ENCODE measurements at places on chromosomes 11 and 22.

GRCh38 chr11:123597859-123598258 lies 56.6 kb downstream of the SCN3B start:
- H3K27me3 ChIP-seq, result no peaks in the 10 kb centered on the region
- H3K36me3 ChIP-seq, result no peaks in the 10 kb centered on the region
- H3K4me3 ChIP-seq, result no peak overlapping the region
- no peak overlapping the region for H3K27ac ChIP-seq
- no peaks in the 10 kb centered on the region for H3K4me1 ChIP-seq
- DNase-seq, result no peak

DNA sequence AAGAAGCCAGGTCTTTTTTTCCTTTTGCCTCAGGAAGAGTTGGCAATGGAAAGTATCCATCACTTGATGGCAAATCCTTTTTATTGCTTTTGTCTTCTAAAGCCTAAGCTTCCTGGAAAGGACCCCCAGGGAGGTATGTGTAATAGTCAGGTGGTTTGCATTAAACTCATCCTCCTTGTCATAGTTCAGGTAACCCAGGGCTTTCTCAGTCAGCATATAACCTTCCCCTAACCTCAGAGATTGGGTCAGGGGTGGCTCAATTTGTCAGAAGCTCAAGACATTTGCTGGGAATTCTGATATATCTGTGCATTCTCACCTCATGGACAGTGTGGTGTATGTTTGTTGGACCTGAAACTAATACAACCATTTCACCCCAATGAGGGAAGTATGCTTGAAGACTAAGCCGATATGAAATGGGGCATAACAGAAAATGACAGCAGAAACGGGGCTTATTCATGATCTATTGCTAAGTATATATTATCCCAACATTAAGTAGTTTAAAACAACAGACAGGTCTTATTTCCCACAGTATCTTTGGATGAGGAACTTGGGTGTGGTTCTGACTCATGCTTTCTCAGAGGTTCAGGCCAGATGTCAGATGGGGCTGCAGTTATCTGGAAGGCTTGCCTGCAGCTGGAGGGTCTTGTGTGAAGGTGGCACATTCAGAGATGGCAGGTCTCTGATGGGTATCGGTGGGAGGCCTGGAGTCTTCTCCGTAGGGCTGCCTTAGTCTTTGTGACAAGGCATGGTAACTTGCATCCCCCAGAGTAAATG lies 135.8 kb upstream of the SPON1 start:
- no peak overlapping the region for H3K27ac ChIP-seq
- no peaks in the 10 kb centered on the region for H3K36me3 ChIP-seq
- peaks cover 13% of the 10 kb centered on the region for H3K27me3 ChIP-seq

DNA sequence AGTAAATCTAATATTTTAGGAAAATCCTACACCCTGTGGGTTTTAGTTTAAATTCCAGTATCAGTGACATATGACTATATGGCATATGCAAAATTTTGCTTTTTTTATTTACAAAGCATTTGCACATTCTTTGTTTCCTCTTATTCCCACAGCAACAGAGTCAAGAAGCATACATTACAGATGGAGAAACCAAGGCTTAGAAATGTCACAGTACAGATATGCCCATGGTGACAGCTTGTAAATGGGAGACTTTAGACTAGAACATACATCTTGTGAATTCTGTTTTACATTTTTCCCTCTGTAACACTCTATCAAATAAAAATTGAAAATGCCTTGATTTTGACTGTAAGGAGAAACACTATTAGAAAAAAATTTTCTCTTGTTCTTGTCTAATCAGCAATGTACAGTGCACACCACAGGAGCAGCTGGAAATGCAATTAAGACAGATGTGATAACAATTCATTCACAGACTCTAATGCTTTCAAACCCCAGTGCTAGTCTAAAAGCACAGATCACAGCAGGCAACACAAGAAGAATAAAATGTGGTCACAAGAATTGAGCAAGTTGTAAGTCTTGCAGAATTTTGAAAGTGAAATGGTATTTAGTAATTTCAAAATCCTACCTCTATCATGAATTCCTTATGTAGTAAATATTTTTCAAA lies 375.9 kb downstream of the LUZP2 start:
- no peaks in the 10 kb centered on the region for H3K4me1 ChIP-seq
- DNase-seq, result no peak
- H3K27ac ChIP-seq, result no peak overlapping the region
- no peaks in the 10 kb centered on the region for H3K27me3 ChIP-seq

- H3K4me1 ChIP-seq, result peaks cover 11% of the 10 kb centered on the region
- no peaks in the 10 kb centered on the region for H3K36me3 ChIP-seq
- no peak for DNase-seq
Measured at GRCh38 chr11:114228435-114229411, 67.5 kb upstream of the NNMT start.

- peak within 1 kb of the TSS; percentile 87 for H3K4me3 ChIP-seq
- H3K27ac ChIP-seq, result peak within 1 kb of the TSS; percentile 96
- no peaks in the 10 kb centered on the region for H3K27me3 ChIP-seq
- H3K36me3 ChIP-seq, result peaks cover 15% of the 10 kb centered on the region
Measured at GRCh38 chr11:10454878-10455631, at the start of gene AMPD3. Gene AMPD3, plus strand, starts transcription at chr11:10455264. Its CDS starts 6,256 bp downstream, at chr11:10461520.

- H3K36me3 ChIP-seq, result no peaks in the 10 kb centered on the region
- H3K27ac ChIP-seq, result peak within 1 kb of the TSS; percentile 60
- H3K4me3 ChIP-seq, result peak within 1 kb of the TSS; percentile 68
- H3K27me3 ChIP-seq, result no peaks in the 10 kb centered on the region
- H3K4me1 ChIP-seq, result peaks cover 21% of the 10 kb centered on the region
Measured at GRCh38 chr22:16824716-16825687, at the start of gene XKR3. Gene XKR3, minus strand, starts transcription at chr22:16825411. Its CDS starts 17,338 bp downstream, at chr22:16808073.

GRCh38 chr22:44445307-44445680 lies 52.7 kb downstream of the RTL6 start:
- no peaks in the 10 kb centered on the region for H3K27me3 ChIP-seq
- no peaks in the 10 kb centered on the region for H3K4me1 ChIP-seq

- DNase-seq, result no peak
- peaks cover 8% of the 10 kb centered on the region for H3K27me3 ChIP-seq
- H3K36me3 ChIP-seq, result no peaks in the 10 kb centered on the region
Measured at GRCh38 chr11:76592961-76593360, 77.6 kb downstream of the LRRC32 start.

DNA sequence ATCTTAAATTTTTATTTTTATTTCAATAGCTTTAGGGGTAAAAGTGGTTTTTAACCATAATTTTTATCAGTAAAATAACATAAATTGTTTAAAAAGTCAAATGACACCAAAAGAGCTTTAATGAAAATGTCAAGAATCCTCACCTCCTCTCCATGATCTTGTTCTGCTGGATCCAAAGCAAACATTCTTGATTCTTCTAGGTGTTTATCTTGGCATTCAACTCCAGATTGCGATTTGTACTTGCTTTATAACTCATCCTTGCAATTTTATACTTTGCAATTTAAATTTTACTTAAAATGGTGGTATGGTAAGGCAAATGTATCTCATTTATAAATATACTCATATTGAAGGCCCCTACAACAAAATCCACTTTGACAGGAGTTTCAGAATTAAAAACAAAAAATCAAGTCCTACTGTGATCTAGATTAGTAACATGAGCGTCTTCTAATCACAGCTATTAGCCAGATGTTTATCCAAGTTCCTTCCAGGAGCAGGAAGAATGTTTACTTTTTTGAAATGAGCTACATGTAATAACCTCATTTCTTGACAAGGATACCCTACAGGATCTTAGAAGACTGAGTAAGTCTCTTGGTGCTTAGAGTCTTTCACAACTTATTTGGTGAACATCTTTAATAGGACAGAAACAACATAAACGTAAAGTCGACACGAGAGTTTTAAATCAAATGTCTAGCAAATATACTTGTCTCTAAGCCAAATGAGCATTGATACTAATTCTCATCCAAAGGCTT lies 72.4 kb upstream of the CARD18 start:
- H3K27me3 ChIP-seq, result peaks cover 3% of the 10 kb centered on the region
- peaks cover 10% of the 10 kb centered on the region for H3K4me1 ChIP-seq
- H3K36me3 ChIP-seq, result no peaks in the 10 kb centered on the region
- H3K4me3 ChIP-seq, result no peak overlapping the region
- H3K27ac ChIP-seq, result no peak overlapping the region

- H3K4me3 ChIP-seq, result no peak overlapping the region
- H3K4me1 ChIP-seq, result peaks cover 34% of the 10 kb centered on the region
- H3K36me3 ChIP-seq, result no peaks in the 10 kb centered on the region
- H3K27me3 ChIP-seq, result peaks cover 2% of the 10 kb centered on the region
- no peak overlapping the region for H3K27ac ChIP-seq
Measured at GRCh38 chr11:67642173-67643120, 2.9 kb upstream of the TBX10 start.

DNA sequence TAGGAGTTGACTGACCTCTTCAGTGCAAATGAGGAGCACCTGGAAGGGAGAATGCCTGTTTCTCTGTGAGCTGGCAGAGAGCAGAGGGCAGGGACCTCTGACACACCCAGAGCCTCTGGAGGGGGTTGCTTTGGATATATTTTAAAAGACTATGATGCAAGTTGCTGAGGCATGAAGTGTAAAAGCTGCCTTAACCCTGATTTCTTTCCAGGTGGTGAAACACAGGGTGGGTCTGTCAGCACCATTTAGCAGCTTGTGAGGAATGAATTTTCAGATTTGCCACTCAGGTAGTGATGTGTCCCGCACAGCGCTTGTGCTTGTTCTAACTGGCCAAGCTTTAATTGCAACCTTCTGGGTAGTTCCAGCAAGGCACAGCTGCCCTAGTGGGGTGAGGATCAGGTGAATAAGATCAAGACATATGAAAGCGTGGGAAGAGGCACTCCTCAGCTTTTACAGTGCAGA lies 90.2 kb downstream of the SWAP70 start:
- no peak for DNase-seq
- peaks cover 38% of the 10 kb centered on the region for H3K36me3 ChIP-seq
- H3K27me3 ChIP-seq, result no peaks in the 10 kb centered on the region
- H3K27ac ChIP-seq, result peak overlapping the region; percentile 92

GRCh38 chr11:27410272-27410671 lies 47.3 kb upstream of the CCDC34 start:
- H3K4me1 ChIP-seq, result no peaks in the 10 kb centered on the region
- H3K27ac ChIP-seq, result no peak overlapping the region
- DNase-seq, result no peak
- no peak overlapping the region for H3K4me3 ChIP-seq
- no peaks in the 10 kb centered on the region for H3K36me3 ChIP-seq
- H3K27me3 ChIP-seq, result no peaks in the 10 kb centered on the region

DNA sequence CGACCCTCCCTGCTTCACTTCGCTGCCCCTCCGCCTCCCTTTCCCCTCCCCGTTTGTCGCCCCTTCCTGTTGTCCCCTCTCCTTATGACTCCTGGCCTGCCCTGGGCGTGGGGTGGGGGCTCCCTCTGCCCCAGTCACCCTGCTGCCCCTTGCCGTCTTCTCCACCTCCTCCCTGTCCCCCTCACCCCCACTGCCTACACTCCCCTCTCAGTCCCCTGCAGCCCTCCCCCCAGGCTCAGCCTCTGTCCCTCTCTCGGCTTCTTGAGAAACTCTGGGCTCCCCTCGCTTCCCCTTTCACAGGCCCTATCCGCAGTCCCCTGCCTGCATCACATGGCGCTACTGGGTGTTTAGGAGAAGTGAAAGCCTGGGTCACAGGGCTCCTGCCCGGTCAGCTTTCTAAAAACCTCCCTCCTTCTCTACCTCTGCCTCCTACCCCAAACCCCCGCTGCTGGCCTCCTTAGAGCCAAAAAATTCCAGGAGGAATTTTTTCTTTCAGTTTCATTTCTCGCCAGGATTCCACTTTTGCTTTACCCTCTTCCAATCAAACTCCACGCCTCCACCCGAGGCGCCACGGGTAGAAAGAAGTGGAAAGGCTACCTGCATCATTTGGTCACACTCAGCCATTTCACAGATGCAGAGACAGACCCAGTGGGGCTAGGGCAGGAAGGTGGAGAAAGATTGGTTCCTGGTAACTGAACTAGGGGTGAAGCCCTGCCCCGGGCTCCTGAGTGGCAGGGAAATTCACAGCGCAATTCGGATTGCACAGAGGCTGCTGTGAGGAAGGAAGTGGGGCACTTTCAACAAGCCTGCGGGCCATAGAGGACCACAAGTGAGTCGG lies at the start of gene SLC15A3:
TSS of gene SLC15A3 (minus strand) at position 273 of the 838 bp plus-strand sequence. CDS start 625 bp downstream, outside the sequence.
- peaks cover 15% of the 10 kb centered on the region for H3K36me3 ChIP-seq
- H3K27ac ChIP-seq, result peak within 1 kb of the TSS; percentile 91
- no peaks in the 10 kb centered on the region for H3K27me3 ChIP-seq

- no peaks in the 10 kb centered on the region for H3K36me3 ChIP-seq
- DNase-seq, result no peak
- no peaks in the 10 kb centered on the region for H3K4me1 ChIP-seq
- peaks cover 54% of the 10 kb centered on the region for H3K27me3 ChIP-seq
- no peak overlapping the region for H3K27ac ChIP-seq
- no peak overlapping the region for H3K4me3 ChIP-seq
Measured at GRCh38 chr11:70068345-70068744, 9.8 kb upstream of the ANO1 start.

DNA sequence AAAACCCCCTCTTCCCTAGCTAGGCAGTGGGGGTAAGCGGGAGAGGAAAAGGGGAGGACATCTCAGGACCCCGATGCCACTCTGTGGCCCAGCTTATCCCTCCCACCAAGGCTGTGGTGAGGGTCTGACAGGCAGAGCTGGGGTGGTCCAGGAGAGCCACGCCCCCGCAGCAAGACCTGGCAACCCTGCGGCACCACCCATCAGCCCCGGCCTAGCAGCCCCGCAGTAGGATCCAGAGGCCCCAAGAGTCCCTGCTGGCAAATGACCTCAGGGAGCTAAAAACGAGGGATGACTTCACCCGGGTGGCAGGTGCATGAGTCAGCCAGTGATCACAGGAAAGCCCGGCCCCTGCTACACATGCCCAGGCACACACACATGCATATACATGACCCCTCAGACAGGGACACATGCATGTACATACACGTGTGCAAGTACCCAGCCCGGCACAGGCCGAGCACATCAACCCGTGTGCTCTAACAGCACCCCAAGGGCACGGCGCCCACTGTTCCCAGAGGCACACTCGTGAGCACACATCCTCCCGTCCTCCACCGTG lies 32.3 kb downstream of the ARVCF start:
- H3K4me1 ChIP-seq, result peaks cover 8% of the 10 kb centered on the region
- H3K36me3 ChIP-seq, result no peaks in the 10 kb centered on the region

- no peaks in the 10 kb centered on the region for H3K27me3 ChIP-seq
- H3K4me1 ChIP-seq, result peaks cover 47% of the 10 kb centered on the region
- peak overlapping the region; percentile 28 for H3K4me3 ChIP-seq
- H3K27ac ChIP-seq, result peak overlapping the region; percentile 69
- no peaks in the 10 kb centered on the region for H3K36me3 ChIP-seq
Measured at GRCh38 chr22:22746963-22747933, 102.8 kb downstream of the GGTLC2 start.

DNA sequence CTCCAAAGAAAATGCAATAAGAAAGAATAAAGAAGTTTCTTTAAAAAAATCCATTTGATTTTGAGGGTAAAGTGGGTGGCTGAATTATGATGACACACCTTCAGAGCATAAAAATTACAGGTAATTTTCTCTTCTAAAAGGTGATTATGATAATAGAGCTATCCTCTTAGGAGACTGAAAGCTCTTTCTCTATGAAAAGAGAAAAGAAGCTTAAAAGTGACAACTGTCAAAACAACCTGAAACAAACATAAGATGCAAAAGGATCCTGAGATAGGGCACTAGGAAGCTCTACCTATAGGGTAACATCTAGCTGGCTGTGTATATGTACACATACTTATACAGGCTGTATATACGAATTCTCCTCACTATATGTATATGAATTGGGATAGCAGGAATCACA lies 270.2 kb downstream of the GUCY1A2 start:
- H3K4me3 ChIP-seq, result no peak overlapping the region
- no peak for DNase-seq
- H3K27ac ChIP-seq, result no peak overlapping the region
- H3K36me3 ChIP-seq, result no peaks in the 10 kb centered on the region
- H3K27me3 ChIP-seq, result no peaks in the 10 kb centered on the region

All from activated B cell treated with CpG ODN at 0.5 μM for 24 hours (primary cell).